T1000 (cell line): ENCODE measurements at places on chromosomes 13 and 19.

- DNase-seq = no peak
Measured at GRCh38 chr13:80551650-80552497, 210.9 kb upstream of the SPRY2 start.

GRCh38 chr13:97124206-97124605, 97.9 kb upstream of the MBNL2 start:
- no peak for DNase-seq

DNA sequence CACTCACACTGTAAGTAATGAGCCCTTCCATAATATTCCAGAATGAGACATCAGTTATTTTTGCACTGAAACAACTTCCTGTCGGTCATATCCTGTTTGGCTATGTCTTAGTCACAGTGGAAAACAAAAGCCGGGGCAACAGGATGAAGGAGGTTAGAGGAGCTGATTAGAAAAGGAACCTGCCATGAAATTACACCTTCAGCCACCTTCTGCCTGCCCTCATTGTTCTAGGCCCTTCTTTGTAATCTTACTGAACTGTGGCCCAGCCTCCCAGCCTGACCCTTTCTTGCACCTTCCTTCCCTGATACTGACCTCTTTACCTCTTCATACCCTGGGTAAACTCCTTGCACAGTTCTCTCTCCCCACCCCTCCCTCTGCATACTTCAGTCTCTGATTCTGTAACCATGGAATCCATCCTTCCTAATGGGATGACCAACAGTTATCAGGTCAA, 67.3 kb downstream of the DOCK9 start:
- no peak for DNase-seq

DNA sequence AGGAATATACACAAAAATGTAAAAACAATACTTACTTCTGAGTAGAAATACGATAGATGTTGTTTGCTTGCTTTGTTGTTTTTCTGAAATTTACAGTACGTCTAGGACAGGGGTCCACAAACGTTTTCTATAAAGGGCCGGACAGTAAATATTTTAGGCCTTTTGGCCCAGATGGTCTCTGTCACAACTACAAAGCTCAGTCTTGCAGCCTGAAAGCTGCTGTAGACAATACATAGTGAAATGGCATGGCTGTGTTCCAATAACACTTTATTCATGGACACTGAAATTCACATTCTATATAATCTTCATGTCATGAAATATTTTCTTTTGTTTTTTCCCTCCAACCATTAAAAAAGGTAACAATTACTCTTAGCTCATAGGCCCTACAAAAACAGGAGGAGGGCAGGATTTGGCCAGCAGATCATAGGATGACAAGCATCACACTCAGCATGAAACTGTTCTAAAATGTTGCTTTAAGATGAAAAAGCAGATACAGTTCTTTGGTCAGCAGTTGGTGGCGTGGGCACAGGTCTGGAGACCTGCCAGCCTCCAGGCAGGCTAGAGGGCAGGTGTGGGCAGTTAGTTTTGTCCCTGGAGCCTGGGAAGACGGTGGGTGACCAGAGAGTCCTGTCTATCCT, at the start of gene EDDM13:
EDDM13 (plus strand) TSS at position 588 of the 638 bp plus-strand sequence. CDS start 87 bp downstream, outside the sequence.
- no peak for DNase-seq

- no peak for DNase-seq
Measured at GRCh38 chr19:13132471-13133180, 14.6 kb downstream of the NACC1 start.

DNA sequence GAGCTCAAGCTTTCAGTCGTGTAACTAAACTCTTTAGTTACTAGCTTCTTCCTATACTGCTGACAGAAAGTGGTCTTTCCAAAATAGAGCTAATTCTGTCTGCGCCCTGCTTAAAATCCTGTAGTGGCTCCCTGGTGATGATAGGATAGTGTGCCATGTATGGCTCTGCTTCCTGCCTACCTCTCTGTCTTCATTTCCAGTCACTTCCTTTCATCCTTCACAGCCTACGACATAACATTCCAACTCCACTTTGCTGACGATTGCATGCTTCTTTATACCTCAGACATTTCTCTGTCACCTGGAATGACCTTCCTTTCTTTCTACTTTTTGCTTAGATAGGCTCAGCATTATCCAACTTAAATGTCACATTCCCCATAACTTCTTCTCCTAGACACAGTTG, 190.8 kb downstream of the MAB21L1 start:
- DNase-seq = no peak

DNA sequence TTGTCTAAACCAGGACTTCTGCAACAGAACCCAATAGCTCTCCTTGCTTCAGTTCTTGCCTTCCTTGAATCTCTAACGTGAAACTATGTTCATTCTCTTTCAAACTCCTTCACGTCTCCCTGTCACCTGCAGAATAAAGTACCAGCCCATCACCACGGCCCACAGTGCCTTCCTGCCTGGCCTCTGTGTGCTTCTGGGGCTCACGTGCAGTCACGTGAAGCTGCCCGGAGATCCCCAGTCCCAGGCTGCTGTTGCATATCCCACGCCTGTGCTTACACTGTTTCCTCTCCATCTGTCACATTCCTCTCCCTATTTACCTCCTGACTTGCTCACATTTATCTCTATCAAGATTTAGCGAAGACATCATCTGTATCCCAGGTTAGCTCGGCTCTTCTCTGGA, 102.8 kb downstream of the STARD13 start:
- no peak for DNase-seq

- no peak for DNase-seq
Measured at GRCh38 chr13:29810145-29810742, 40.2 kb downstream of the UBL3 start.

DNA sequence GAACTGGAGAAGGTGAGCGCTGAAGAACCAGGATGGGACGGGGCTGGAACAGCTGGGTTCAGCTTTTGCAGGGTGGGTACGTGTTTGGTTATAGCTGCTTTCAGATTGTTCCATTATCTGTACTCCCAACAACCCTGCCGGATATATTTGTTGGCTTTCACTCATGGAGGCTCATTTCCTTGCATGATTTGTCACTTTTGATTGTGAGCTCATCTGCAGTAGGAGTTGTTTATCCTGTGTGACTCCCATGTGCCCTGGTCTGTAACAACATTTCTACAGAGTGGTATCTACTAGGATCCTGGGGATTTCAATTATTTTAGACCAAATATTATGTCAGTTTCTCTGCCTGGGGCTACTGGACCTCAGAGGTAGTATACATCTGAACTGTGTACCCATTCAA, 5.4 kb downstream of the ARL11 start:
- DNase-seq = no peak

DNA sequence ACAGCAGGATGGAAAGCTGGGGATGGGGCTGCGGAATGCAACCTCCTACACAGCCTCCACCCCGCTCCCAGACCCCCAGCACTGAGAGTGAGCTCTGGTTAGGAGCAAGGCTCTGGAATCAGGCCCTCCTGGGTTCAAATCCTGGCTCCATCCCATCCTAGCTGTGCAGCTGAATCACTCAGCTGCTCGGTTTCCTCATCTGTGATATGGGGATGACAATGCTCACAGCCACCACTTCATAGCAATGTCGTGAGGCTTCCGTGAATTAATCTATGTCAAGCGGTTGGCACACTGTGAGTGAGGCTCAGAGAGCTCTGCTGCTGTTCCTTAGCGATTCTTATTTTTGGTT, 538 bp downstream of the ACP7 start:
- no peak for DNase-seq

GRCh38 chr13:45670189-45670885, 31.8 kb upstream of the CBY2 start:
- DNase-seq = no peak

- DNase-seq = no peak
Measured at GRCh38 chr19:54337858-54338230, 1.1 kb downstream of the LILRA4 start.

DNA sequence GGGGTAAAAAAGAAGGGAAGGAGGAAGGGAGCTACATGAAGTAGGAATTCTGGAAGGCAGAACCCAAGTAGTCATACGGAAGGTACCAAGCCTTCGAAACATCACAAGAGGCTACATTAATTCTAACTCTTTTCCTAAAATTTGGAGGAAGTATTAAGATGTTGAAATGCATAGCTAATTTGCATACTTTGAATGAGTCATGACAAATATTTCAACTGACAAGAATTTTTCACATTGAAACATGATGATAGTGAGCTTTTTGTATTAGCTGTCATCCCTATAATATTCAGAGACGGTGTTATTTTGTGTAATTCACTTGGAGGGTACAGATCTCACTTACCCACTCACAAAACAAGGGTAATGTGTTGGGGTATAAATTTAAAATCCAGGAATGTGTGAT, 9.1 kb upstream of the ACOD1 start:
- DNase-seq = no peak

- no peak for DNase-seq
Measured at GRCh38 chr13:75555836-75556235, 6.2 kb downstream of the UCHL3 start.

- DNase-seq = no peak
Measured at GRCh38 chr13:85693889-85694511, 105.2 kb downstream of the SLITRK6 start.

DNA sequence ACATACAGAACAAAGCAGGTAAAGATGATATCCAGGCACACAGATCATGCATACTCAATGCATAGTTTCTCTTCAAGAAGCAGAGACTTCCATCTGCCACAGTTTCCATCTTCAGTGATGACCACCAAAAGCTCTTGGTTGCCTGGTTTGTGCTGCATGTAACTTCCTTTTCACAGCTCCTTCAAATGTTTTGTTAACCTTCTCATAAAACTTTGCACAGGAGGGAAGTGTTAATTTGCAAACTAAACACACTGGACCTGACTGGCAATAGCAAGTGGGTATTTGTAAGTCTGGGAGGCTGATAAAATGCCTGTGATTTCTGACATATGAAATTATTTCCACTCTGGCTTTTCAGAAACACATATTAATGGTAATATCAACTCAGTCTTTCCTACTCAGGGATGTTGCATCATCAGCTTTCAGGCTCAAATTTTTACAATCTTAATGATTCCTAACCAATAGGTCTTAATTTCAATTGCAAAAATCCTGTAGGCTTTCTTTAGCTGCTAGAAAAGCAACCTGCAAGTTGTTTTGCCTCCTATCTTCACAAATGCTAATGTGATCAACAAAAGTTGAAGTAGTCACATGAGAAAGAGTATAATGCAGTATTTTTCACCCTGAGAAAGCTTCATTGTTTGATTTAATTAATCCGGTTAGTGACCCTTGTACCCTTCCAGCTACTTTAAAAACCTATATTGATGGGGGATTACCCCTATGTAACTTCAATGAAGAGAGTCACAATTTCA, 575.6 kb downstream of the DIAPH3 start:
- no peak for DNase-seq

- DNase-seq = no peak
Measured at GRCh38 chr19:17835182-17836006, 12.4 kb downstream of the JAK3 start.

- DNase-seq = no peak
Measured at GRCh38 chr13:39963612-39964011, 308.1 kb downstream of the COG6 start.

DNA sequence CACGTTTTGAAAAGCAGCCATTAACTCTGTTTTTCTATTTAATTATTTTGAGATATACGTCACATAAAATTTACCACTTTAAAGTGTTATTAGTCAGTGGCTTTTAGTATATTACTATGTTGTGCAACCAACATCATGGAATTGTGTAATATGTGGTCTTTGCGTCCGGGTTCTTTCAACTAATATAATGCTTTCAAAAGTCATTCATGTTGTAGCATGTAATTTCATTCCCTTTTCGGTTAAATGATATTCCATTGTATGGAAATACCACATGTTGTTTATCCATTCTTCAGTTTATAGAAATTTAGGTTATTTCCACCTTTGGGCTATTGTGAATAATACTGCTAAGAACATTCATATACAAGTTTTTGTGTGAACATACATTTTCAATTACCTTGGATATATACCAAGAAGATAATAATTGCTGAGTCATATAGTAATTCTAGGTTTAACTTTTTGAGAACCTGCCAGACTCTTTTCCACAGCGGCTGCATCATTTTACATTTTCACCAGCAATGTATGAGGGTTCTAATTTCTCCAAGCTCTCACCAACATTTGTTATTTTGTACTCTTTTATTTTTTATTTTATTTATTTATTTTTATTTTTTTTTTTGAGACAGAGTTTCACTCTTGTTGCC, 28.1 kb upstream of the CLDN10 start:
- DNase-seq = no peak

DNA sequence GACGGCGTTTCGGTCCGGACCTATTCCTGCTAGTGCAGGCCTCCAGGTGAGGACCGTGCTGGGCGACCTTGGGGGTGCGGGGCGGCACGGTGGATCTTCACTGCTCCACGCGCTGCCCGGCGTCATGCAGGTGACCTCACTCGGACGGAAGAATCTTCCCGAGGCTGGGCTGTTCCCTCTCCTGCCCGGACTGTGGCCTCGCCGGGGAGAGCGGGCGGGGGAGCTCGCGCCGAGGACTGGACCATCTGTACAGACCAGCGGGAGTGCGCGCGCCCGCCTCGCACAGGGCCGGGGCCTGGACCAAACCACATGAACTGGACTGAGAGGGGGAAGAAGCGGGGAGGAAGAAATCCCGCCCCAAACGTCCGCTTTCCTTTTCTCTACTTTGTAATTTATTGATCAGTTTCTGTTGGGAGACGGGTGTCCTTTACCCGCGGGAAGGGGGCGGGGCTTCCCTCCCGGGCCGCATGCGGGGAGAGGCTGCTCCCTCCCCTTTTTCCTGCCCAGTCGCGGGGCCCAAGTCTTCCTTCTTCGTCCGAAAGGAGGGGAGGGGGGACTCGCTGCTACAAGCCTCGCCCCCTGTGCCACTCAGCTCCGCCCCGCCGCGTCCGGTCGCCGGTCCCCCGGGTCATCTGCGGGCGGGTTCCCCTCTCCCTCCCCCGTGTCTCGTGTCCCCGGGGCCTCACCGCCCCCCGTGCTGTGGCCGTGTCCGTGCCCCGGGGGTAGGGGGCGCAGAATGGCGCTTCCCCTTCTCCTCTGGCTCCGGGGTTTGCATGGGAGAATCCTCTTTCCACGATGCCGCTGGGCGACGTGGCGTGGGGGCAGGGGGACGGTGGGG, 4.9 kb downstream of the HRC start:
- peak; percentile 70 for DNase-seq

DNA sequence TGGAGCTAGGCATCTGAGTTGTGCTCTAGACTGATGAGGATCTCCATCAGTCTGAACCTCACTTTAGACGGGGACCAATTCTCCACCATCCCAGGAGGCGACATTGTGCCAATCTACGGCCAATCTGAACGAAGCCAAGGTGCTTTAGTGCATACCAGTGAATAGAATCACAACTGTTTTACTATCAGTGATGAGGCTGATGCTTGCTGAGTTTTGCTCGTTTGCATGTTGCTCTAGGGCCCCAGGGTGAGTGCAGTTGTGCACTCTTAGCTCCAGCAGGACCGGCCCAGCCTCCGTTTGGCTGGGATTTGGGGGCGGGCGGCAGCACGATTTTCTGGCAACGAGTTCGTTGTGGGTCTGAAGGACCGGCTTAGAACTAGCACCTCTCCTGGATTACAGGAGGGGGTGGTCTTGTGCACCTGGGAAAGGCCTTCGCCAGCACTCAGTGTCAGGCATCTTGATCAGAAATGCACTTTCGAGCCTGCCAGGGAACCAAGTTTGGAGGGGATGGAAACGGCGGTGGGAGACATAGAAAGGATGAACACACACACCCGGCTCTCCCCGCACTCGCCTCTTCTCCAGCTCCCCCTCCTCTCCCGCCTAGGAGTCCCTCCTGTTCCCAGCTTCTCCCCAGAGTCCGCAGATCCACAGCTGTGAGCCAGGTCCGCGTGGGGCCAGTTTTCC, 4.4 kb downstream of the GSX1 start:
- DNase-seq = no peak
